ENCODE measurements at places on chromosomes 1 and 21.

DNA sequence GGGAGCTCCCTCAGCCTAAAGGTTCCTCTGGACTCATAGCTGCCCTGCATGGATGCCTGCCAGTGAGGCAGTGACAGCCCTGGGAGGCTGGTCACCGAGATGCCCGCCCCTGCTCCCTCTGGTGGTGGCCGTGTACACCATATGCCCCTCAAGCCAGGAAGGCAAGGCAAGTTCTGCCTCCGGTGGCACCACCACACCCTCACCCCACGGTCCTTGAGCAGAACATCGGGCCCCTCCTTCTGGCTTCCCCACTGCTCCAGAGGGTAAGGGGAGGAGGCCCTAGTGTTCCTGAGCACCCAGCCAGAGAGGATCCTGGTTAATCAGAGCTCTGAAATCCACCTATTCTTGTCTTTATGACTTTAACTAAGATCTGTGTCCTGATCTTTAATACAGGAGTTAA, 1.5 kb upstream of the S100A14 start:
- peak; percentile 70 for DNase-seq

- DNase-seq, result peak; percentile 41
Observed at GRCh38 chr1:19651141-19651737, 7.1 kb downstream of the NBL1 start.

- no peak for DNase-seq
Observed at GRCh38 chr1:1911350-1912041, 3.6 kb upstream of the CALML6 start.

DNA sequence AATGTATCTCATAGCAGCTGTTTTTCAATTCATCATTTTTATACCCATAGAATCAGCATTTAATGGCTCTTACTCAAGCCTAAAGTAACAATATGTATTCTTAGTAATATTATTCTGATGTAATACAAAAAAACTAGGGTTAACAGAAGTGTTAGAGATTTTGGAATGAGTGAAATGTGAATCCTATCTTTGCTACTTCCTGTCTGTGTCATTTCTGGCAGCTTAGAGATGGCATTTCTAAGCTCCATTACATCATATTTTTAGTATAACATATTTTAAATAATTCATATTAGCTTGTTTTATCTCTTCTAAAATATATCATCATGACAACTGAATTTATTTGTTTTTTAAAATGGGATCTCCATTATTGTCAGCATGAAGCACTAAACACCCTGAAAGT, 90.2 kb downstream of the LRRC7 start:
- no peak for DNase-seq

DNA sequence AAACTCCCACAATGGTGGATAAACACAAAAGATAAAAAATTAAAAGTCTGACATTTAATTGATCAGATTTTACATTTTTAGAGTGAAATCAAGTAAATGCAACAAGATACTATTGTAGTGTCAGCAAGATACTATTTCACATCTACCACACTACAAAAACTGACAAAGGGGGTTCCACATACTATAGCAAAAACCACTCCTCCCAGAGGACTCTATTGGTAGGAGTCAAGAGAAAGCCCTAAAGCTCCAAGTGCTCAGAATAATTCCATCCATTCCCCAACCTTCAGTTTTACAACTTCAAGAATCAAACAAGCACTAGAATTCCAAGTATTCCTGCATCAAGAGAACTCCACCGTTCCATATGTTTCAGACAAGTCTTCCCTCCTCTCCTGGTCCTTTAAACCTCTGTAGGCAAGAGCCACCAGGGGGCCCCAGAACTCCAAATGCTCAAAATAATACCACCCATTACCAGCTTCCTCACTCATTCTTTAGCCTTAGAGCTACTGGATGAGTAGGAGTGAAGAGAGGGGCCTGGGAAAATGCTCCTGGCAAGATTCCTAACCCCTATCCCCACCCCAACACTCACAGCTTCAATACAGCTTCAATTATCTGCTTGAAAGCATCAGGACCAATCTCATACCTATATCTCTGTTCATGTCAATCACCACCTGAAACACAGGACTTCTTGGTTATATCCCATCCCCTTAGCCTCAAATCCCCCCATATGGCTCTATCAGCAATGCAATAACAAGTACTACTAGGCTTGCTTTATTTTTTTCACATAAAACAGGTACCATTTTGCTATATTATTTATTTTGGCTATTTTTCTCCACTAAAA, 9.9 kb downstream of the TOR1AIP2 start:
- DNase-seq, result no peak

DNA sequence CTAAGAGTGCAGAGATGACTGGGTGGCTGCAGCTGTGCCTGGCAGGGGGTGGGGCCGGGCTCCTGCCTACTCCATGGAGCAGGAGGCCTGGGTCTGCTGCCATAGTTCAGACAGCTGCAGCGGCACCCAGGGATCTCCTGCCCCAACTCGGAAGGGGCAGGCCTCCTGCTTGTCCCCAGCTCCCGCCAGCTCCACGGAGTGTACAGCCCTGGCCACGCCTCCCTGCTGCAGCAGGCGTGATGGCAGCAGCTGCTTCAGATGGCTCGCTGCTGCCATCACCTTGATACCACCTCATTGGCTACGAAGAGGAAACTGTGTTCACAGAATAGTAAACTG, 35.9 kb downstream of the ACTL8 start:
- no peak for DNase-seq

DNA sequence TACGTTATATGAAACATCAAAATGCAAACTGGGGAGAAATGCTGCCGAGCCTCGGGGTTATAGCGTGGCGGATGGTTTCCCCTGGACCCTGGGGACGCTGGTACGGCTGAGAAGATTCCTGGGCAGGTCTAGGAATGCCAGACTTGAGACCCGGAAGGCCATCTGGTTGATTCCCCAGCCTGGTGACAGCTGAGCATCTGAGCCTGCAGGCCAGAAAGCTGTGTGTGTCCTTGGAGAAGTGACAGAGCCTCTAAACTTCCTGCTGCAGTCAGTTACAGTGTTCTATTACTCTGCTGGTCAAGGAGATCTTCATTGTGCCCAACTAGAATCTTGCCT, 2.3 kb downstream of the VASH2 start:
- no peak for DNase-seq

DNA sequence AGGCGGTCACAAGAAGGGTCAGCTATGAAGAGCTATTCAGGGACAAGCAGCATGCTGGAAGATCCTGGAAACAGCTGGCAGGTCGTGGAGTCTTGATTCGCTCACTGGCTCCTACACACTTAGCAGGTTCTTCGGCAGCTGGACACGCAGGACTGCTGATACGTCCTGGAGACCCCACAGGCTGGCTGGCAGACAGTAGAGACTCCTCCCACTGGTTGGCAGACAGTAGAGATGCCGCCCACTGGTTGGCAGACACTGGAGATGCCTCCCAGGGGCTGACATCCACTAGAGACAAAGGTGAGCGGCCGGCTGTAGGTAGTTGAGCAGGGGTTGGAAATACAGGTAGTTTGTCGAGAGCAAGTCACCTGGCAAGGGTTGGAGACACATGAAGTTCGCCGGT, 466 bp downstream of the KRTAP11-1 start:
- DNase-seq, result no peak

Measured in activated T-helper 2 cell treated with anti-CD3 and anti-CD28 coated beads, Interferon-gamma antibody, Interleukin-2, Interleukin-4, amounts not matched to agents 10 μg/mL and 5 μg/mL and 100 μg/mL, durations not matched to agents 14 hours and 24 hours and 36 hours (primary cell).